ENCODE measurements at places on chromosomes 7 and 10. TPM values are rescaled to one million over a fixed set of nuclear protein-coding genes. Genes with fewer than 3 reads are reported as not detected.

The NACAD gene
- total RNA-seq = 0.76 TPM

The PNLIPRP1 gene
- total RNA-seq = not detected

The CLEC2L gene
- total RNA-seq = not detected

The SLC16A12 gene
- 0.65 TPM for total RNA-seq

The STEAP2 gene
- 2.3 TPM for total RNA-seq

Data from vein endothelial cell (primary cell).